ENCODE measurements at places on chromosomes 3 and 15. TPM values are rescaled to one million over a fixed set of nuclear protein-coding genes. Genes with fewer than 3 reads are reported as not detected.

DNA sequence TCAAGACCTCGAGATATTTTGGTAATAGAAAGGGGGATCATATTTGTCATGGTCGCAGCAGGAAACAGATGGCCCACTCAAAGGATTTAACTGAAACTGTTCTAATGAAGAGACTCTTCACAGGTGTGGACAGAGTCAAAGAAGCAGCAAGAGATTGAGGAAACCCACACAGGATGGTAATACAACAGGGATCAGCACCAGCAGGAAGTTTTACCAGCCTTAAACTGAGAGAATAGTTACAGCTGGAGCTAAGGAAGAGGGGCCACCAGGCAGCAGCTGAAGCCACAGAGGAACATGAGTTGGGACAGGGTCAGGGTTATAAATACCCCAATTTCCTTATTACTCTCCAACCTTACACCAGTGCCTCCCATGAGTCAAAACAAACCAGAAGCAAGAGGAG lies 131.8 kb upstream of the UBE2E2 start:
- DNase-seq = no peak

DNA sequence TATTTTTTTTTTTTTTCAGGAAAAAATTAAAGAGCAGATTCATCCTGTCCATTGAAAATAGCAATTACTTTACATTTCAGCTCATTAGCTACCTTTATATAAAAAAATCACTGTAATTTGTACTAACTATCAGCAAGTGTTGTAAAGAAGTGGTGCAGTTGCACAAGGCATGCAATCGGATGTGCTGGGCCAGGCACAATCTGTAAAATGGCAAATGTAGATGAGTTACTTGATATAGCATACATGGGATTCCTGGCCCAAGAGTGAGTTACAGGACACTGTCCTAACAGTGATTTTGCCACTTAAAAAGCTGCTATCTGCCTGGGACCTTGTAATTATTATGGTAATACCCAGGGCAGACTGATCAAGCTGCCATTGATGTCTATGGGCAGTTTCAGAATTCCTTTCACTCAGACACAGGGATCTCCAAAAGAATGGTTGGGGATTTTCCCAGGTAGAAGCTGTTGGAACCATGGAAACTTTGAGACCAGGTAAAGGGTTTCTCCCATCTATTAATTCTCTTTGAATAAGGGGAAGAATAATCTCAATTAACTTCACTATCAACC lies 182.2 kb upstream of the ICE2 start:
- DNase-seq = no peak

GRCh38 chr3:178277605-178278004 lies 258.6 kb upstream of the KCNMB2 start:
- no peak for DNase-seq

DNA sequence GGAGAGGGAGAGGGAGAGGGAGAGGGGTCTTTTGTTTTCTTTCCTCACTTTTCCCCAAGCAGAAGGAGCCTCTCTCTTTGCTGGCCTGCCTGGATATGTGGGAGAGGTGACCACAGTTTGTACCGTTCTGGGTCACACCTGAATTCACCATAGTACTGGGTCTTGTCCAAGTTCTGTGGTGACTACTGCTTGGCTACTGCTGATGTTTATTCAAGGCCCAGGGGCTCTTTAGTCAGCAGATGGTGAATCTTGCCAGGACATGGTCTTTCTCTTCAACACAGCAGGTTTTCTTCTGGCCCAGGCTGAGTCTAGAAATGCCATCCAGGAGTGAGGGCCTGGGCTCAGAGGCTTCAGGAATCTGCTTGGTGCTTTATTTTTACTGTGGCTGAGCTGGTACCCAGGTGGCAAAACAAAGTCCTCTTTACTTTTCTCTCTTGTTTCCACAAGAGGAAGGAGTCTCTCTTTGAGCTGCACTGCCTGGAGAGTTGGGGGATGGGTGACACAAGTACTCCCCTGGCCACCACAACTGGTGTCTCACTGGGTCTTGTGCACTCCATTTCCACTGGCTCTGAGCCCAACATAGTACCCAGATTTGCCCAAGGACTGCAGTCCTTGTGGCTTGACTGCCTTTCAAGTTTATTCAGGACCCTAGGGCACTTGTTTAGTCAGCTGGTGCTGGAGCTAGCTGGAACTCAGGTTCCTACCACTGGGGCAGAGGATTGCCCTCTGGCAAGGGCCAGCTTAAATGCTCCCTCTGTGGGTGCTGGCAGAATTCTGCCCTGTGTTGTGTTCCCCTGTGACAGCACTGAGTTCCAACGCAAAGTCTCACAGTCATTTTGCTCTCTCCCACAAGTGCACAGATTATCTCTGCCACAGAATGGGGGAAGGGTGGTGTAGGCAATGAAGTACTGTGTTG lies 16.8 kb upstream of the CCNDBP1 start:
- peak; percentile 14 for DNase-seq

DNA sequence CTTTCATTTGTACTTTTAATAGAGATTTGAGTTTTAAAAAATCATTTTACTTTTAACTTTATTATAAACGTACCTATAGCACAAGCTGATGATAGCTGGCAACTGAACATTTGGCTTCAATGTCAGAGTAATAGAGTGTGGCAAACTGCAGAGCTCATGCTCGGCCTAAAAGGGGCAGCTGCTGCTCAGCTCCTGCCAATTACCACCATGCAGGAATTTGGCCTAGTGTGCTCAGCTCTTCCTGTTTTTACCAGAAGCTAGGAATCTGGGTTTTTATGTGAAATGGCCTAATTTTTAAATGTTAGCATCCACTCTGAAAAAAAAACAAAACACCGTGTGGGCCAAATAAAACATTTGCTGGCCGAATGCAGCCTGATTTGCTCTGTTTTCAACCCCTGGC lies 1.8 kb downstream of the IFT122 start:
- peak; percentile 79 for DNase-seq

DUOXA2 gene
- total RNA-seq = not detected

- no peak for DNase-seq
Observed at GRCh38 chr15:100875976-100876375, 3.7 kb upstream of the ALDH1A3 start.

DNA sequence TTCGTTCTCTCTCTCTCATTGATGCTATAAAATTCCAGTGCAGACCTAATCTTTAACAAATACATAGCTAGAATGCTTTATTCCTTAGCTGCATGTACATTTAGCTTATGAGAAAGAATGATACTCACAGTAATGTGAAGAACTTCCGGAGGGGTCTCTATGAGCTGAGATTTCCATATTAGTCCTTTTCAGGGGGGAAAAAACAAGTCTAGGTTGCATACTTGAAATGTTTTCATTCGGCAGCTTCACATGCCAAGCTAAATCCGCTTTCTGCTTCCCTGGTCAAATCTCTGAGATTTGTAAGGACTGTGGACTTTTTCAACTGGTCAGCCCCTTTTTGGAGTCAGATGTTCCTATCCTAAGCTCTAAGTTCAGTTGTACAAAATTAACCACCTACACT lies 111.5 kb upstream of the COL8A1 start:
- no peak for DNase-seq

DNA sequence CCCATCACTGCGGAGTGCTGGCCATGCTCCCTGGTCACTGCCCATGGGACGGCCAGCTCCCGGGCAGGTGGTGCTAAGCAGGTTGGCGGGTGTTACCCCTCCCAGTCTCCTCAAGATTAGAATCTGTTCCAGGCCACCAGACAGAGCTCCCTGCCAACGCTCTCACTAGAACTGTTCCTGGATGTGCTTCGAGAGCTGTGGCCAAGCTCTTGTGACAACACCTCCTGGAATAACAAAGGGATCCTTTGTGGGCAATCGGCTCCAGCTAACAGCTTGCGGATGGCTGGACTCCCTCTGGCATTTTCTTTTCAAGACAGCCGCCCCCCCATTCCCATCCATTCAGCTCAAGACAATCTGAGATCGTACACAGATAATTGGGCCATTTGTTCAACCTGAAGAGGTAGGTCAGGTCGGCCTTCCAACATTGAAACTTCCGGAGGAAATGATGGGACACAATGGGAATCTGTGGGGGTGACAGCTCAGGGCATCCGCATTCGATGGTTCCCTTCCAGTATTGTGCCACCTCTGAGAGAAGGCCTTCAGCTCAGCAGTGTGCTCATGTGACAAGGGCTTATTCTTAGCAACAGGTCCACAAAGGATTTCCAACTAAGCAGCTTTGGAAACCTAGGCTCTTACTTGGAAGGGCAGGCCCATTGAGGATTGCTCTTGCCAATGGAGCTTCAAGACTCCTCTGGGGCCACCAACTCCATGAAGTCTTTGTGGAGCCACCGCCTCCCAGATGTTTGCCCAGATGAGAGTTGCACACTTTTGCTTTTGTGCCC lies 11.6 kb upstream of the EPHB3 start:
- no peak for DNase-seq

DNA sequence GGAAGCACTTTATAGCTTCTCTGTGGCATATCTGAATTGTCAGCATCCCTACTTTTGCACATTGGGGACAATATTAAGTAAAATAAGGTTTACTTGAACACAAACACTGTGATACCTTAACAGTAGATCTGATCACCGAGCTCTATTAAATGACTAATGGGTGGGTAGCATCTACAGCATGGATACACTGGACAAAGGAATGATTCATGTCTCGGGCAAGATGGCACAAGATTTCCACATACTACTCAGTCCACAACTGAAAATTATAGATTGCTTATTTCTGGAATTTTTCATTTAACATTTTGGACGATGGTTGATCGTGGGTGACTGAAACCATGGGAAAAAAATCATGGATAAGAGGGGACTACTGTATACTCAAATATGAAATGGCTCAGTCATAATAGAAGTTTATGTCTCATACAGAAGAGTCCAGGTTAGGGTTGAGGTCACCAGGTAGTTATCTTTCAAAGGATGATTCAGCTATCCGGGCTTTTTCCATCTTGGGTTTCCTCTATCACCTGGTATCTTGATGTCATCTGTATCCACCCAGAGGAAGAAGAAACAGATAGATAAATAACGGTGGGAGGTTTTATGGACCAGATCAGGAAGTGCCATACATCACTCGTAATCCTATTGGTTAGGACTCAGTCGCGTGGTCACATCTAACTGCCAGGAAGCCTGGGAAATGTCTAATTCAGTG lies 320.0 kb upstream of the RARB start:
- no peak for DNase-seq

ZNF710 gene
- 13.1 TPM for total RNA-seq

GRCh38 chr15:41772720-41773331 lies 1.5 kb upstream of the MAPKBP1 start:
- DNase-seq = peak; percentile 84

DNA sequence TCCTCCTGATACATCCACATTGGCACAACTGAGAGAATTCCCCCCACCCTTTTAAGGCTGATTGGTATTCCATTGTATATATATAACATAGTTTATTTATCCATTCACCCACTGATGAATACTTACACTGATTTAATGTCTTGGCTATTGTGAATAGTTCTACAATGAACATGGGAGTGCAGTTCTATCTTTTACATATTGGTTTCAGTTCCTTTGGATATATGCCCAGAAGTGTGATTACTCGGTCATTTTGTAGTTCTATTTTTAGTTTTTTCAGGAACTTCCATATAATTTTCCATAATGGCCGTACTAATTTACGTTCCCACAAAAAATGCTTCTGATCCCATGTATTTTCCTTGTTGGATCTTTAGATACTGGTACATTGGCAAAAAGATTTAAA lies 135.3 kb downstream of the FMN1 start:
- peak; percentile 43 for DNase-seq

GRCh38 chr3:53123953-53124352 lies 6.3 kb downstream of the RFT1 start:
- DNase-seq = no peak

DNA sequence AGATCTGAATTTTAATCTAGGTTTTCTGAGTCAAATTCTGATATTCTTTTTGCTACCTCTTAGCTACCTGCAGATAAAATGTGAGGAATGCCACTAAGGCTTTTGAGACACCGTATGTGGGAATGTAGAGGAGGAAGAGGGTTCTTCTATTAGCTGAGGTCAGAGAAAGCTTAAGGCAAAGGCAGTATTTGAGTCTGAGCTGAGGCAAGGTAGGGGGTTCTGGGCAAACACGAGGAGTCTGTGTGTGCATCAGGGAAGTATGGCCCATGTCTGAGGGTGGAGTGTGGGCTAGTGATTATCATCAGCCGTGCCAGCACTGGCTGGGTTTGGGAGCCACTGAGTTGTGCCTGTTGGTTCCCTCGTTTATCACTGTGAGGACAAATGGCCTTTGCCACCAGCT lies 181.1 kb downstream of the SOX2 start:
- no peak for DNase-seq

DNA sequence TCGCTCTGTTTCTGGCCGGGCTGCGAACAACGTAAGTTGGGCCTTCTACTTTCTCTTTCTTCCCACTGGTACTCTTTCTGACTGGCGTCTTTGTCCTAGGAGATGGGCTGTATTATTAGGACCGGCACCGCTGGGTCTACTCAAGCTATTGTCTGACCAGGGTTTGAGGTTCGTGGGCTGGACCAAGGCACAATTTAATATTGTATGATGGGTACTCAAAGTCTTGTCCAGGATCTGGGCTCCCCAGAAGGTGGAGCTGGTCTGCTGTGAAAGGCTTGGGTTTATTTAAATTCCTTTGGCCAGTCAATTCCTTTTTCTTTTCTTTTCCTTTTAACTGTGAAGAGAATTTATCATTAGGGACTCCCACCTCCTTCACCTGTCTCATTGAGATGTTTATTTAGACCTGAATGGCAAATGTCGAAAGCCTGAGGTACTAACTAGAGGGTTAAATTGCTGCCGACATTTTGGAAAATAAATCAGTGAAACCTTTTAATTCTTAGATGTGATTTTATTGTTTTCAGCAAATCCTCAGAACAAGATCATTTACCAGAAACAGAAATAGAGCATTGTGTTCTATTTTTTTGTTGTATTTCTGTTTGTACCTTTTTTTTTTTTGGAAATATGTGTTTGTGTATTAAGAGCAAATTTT lies 410 bp downstream of the LRRC49 start:
- DNase-seq = peak; percentile 67

RBP2 gene
- total RNA-seq = not detected

- no peak for DNase-seq
Observed at GRCh38 chr3:161388855-161389254, 17.5 kb upstream of the SPTSSB start.

DNA sequence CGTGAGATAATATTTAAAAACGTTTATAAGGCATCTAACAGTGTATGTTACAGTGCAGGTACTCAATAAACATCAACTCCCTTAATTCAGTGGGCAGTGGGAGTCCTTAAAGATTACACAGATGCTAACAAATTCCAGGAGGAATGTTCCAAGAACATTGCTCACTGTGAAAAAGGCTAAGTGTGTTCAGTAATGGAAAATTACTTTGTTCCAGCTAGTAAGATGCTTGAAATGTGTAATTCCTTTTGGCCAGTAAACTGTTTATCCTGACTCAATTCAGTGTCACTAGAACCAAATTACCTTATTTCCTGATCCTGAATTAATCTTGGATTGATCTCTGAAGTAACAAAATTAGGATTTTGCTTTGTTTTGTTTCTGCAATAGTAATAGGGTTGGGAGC lies 54.2 kb upstream of the SEMA6D start:
- DNase-seq = no peak

DNA sequence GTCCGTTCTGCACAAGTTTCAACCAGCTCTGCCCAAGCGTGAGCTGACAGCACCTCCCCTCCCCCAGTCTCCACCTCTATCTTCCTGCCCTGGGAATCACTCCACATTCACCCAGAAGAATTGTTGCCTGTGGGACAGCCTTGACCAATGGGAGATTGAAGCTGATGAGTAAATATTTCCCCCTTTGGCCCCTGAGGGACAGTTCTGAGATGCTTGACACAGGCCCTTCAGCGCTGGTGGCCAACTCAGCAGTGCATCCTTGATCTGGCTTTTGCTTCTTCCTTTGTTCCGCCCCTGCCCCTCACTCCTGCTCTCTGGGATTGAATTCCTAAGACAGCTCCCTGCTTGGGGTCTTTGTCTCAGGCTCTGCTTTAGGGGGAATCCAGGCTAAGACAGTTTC lies 13.1 kb upstream of the SKIC8 start:
- DNase-seq = no peak

All from LHCN-M2 (cell line).